ENCODE measurements at places on chromosomes 5 and 9.

- no peak for DNase-seq
These were observed 512.1 kb upstream of the MEF2C start for GRCh38 chr5:89395111-89395510.

DNA sequence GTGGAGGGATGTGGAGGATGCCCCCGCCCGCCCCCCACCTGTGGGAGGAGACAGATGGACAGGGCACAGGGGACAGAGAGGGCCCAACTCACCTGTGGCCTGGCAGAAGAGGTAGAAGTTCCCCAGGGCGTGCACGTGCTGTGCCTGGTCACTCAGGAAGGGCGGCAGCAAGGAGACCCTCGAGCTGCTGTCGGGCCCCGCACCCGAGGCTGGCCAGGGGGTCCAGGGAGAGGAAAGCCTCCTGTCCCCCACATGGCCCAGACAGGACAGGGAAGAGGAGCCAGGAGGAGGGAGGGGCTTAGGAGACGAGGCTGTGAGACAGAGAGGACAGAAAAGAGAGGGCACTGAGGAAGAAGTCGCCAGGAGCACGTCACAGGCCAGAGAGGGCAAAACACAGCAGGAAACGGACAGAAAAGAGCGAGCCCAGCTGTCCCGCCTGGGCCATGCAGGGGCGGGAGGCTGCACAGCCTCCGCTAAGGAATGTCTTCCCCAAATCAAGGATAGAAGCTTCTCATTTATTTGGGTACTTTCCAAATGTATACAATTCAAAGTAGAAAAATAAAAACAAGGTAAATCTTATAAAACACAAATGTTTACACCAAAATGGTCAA is 58.5 kb downstream of the SECISBP2 start:
- DNase-seq: no peak

- DNase-seq: peak; percentile 46
These were observed 127.4 kb downstream of the BARX1 start for GRCh38 chr9:93827545-93828330.

- DNase-seq: no peak
These were observed 68.8 kb downstream of the YIPF5 start for GRCh38 chr5:144101616-144102015.

- DNase-seq: peak; percentile 40
These were observed 502 bp downstream of the NSD1 start for GRCh38 chr5:177133853-177134696.

DNA sequence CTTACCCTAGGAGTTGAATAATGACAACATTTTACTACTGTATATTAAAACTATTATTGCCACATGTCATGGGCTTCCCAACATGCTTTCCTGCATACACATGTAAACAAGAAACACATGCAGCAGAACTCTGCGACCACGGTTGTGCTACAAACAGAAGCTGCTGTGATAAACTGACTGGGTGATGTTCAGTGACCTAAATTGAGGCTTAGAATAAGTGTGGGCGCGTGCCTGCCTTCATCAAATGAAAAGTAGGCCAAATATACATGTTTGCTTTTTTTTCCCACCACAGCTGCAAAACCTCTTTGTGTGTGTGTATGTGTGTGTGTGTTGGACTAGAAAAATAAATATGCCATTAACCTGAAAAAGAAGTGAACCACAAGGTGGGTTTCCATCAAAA is 1202.1 kb downstream of the PTPRD start:
- DNase-seq: no peak

DNA sequence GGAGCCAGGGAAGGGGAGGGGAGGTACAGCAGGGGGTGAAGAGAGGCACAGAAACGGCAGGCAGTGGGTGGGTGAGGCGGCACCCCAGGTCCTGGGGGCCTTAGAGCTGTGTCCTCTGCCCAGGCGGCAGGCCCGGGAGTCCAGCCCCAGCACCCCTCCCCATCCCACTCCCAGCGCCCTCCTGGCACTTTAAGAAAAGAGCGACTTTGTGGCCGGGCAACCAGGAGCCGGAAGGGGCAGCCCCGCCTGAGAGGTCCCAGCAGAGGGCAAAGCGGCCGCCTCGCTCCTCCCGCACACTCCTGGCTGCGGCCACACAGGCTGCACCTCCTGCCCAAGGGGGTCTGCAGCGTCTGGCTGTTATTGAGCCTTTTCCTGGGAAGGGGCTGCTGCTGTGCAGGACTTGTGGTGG is 42.6 kb downstream of the NACC2 start:
- DNase-seq: peak; percentile 49

DNA sequence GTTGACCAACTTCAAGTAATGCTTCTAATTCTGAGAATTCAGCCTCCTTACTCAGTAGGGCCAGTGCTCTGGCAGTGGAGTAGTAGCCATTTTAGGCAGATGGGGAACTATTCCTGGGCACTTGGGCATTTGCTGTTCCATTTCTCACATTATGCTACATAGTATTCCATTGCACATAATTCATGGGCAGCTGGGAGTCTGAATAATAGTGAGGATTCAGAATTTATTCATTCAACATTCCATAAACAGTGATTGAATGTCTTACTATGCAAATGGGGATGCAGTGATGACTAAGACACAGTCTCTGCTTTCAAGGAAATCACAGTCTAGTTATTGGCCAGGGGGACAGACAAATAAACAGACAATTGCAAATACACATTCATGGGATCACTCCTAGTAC is 301.0 kb upstream of the KCNN2 start:
- DNase-seq: no peak

DNA sequence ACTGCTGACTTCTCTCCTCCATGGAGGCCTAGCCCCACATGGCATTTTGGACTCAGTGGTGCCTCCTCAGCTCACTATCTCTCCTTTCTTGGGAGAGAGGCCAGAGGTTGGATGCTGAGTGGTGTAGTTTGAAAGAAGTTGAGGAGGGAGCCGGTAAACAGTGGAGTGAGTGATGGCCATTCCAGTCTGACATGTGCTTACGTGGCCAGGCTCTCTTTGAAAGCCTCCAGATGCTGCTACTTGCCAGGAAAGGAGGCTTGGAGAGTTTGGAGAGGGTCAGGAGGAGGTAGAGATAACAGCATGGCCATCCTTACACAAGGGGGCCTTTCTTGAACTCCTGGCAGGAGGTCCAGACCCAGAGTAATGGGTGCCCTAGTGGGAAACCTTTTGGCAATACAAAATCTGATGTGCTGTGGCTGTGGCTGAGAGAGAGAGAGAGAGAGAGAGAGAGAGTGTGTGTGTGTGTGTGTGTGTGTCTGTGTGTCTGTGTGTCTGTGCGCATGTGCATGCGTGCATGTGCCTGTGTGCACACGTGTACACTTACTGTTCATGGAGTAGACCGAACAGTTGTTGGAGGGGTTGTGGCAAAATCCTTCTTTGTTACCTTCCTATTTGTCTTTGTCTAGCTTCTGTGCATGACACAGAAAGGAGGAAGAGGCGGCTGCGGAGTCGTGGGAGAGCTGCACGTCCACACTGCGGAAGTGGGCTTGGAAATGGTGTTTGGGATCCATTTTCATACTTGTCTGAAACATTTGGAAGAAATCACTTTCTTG is 37.8 kb downstream of the RALGPS1 start:
- DNase-seq: no peak

GRCh38 chr9:109789556-109789955 is 9.6 kb downstream of the PALM2AKAP2 start:
- no peak for DNase-seq

GRCh38 chr5:51227963-51228470 is 155.2 kb upstream of the ISL1 start:
- no peak for DNase-seq

GRCh38 chr5:112189391-112189790 is 229.7 kb downstream of the EPB41L4A start:
- no peak for DNase-seq

GRCh38 chr5:55507574-55507973 is 27.2 kb downstream of the PLPP1 start:
- no peak for DNase-seq

DNA sequence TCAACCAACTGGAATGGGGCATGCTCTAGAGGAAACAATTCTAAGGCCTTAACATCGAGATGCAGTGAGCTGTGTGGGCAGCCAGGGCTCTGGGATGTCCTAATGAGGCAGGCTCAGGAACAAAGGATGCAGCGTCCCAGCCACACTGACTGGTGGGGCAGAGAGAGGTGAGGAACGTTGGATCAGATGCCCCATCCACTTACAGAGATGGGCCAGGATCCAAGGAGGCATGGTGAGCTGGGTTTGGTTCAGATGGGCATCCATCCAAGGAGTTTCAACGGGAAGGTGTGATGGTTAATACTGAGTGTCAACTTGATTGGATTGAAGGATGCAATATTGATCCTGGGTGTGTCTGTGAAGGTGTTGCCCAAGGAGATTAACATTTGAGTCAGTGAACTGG is 15.5 kb upstream of the MARCHF6 start:
- DNase-seq: no peak

DNA sequence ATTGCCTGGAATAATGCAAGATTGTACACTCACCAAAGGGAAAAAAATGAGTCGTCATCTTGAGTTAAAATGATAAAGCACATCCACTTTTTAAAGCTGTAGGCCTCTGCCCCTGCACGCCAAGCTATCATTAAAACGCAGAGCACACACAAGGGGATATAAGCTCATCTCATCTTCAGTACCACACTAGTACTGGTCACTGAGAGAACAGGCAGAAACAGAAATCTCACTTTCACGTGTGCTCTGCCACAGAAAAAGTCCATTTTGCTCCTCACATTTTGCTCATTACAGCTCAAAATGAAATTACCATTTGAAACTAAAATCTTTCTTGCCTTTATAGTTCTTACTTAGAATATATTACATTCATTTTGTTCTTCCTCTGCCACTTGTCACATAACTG is 99.2 kb upstream of the SLC30A5 start:
- DNase-seq: no peak

DNA sequence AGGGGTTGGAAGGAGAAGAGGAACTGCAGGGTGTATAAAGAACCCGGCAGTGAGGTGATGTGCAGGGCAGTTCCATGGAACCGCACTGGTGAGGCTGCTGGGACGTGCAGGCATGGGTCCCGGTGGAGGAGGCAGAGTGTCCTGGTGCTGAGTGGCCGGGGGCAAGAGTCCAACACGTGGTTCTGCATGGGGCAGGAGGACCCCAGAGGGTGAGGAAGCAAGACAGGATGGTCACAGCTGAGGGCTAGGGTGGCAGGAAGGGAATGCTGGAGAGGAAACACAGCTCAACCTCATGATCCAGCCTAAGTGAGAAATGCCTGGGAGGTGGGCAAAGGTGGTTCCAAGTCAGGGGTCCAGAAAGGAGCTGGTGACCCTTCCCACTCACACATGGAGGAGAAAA is 87.2 kb downstream of the S1PR3 start:
- no peak for DNase-seq

DNA sequence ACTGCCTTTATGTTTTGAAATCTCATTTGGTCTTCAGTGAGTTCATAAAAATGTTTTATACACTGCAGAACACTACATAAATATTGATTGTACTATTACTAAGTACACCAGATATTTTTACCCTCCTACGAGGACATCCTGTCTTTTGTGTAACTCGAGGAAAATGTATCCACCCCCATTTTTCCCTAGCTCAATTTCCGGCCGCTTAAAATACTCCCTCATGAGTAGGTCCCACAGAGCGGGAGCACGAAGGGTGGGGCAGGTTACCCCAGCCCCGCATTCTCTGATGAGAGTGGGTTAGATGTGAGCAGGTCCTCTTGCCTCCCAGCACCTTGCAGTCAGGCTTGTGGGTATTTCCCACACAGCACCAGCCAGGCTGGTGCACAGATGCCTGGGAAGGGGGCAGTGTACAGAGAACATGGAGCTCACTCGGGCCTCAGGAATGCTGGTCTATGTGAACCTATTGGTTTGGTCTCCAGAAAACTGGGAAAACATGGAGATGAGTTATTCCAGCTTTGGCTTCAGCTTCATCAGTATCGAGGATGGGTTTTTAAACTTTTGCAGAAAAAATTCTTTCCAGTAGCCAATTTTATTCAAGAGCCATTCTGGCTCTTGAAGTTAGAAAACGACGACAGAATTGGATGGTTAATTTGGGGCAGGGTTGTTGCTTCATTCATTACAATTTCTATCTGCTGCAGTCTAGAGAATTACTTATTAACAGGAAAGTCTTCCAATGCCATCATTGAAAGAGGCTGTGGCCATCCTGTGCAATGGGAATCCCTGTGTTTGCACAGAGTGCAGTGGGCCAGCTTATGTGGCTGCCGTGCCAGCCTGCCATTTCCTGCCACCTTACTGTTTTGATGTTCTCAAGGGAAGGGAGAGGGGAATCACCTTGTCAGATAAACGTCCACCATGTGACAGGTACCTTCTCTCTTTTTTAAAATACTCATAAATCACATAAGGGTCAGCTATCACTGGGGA is 73.2 kb downstream of the WDR41 start:
- DNase-seq: no peak

DNA sequence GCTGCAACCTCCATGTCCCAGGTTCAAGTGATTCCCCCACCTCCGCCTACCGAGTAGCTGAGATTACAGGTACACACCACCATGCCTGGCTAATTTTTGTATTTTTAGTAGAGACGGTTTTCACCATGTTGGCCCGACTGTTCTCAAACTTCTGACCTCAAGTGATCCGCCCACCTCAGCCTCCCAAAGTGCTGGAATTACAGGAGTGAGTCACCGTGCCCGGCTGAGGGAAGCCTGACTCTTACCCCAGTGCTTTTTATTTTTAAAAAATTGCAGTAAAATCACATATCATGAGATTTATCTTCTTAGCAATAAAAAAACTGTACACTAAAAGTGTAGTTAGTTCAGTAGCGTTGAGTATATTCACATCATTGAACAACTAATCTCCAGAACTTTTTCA is 105.3 kb downstream of the SLIT3 start:
- no peak for DNase-seq

DNA sequence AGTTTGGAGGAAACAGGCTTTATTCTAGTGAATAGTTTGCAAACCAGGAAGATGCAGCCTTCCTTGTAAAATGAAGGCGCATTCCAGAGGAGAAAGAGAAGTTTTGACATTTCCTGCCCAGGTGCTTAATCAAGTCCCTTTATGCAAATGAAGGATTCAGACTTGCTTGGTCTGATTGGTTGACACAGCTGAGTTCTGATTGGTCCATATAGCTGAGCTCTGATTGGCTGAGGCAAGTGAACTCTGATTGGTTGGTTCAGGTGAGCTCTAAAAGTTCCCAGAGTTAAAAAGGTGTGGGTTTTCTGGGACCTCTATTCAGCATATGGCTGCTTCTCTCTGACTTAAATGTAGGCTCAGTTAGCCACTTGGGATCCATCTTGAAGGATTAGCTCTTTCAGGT is 151.0 kb downstream of the CACNA1B start:
- DNase-seq: no peak

DNA sequence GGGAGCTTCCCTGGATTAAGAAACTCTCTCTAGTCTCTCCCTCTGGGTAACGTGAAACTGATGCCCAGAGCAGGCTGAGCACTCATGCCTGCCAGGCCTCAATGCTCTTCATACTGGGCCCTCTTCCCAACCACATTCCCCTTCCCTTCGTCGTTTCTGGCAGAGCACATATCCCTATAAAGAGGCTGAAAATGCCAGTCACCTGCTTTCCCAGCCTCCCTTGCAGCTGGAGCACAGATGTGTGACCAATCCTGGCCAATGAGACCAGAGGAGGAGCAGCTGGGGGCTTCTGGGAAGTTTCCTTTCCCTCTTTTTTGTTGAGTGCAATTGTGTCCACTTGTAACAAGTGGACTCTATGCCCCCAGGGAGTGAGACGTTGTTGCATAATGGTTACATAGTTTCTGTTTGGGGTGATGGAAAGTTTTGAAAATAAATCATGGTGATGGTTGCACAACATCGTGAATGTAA is 30.2 kb upstream of the SMIM23 start:
- DNase-seq: no peak
